ENCODE measurements at places on chromosomes 12 and 14.
A peak's percentile ranks its signal among the peaks of the same experiment; 100 is the strongest.

DNA sequence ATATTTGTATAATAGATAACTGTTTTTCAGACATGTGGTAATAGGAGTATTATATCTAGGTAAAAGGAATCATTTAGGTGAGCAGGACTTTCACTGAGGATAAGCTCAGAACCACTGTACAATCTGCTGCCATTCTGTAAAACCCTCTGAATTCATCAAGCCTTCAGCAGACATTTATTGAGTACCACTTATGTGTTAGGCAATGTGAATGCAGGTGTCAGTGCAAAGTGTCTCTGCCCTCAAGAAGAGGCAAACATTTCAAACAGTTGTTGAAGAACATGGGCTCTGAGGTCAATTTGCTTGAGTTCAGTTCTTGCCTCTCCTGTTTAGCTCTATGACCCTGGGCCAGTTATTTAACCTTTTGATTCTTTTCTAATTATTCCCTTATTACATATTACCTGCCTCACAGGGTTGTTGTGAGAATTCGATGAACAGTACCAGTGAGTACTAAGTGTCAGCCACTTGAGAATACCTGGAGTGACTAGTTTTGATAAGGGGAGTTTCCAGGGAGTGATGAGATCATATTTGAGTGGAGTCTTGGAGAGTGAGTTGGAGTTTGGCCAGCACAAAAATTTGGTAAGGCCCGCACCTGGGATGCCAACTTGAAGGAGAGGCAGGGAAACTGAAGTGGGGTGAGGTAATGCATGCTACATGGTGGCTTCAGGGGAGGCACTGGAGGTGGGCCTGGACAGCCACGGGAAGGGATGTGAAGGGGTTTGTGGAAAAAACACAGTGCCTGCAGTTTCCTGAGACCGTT lies 33.7 kb downstream of the RASSF8 start:
- DNase-seq = no peak

GRCh38 chr14:69204753-69205152 lies 13.5 kb downstream of the EXD2 start:
- DNase-seq = peak; percentile 39

- no peak for DNase-seq
Measured at GRCh38 chr14:21533294-21533693, 7.1 kb upstream of the SALL2 start.

- DNase-seq = no peak
Measured at GRCh38 chr12:126742241-126742641, 1524.7 kb upstream of the TMEM132C start.

- DNase-seq = no peak
Measured at GRCh38 chr14:56129092-56129491, 10.9 kb downstream of the PELI2 start.

DNA sequence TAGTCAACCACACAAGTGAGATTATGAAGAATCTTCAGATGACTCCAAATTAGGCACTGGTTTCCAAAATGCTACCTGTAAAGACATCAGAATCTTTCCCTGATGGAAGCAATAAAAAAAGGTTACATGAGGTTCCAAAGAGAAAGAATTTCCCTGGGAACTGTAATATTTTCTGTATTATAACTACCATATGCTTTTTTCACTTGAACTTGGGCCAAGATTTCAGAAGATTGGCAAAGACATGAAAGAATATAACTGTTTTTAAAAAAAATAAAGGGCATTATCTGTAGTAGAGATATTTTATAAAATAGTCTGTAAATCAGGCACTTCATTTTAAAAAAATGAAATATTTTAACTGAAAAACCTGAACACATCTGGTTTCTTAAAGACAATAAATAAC lies 12.9 kb downstream of the HECTD1 start:
- DNase-seq = no peak

GRCh38 chr12:94297876-94298505 lies 149.6 kb downstream of the PLXNC1 start:
- no peak for DNase-seq

GRCh38 chr12:130086248-130086647 lies 76.0 kb upstream of the FZD10 start:
- no peak for DNase-seq

- DNase-seq = no peak
Measured at GRCh38 chr14:85487215-85487614, 42.7 kb upstream of the FLRT2 start.

- no peak for DNase-seq
Measured at GRCh38 chr14:93173943-93174395, 10.7 kb downstream of the MOAP1 start.

GRCh38 chr12:131994589-131994988 lies 44.8 kb downstream of the EP400 start:
- no peak for DNase-seq

DNA sequence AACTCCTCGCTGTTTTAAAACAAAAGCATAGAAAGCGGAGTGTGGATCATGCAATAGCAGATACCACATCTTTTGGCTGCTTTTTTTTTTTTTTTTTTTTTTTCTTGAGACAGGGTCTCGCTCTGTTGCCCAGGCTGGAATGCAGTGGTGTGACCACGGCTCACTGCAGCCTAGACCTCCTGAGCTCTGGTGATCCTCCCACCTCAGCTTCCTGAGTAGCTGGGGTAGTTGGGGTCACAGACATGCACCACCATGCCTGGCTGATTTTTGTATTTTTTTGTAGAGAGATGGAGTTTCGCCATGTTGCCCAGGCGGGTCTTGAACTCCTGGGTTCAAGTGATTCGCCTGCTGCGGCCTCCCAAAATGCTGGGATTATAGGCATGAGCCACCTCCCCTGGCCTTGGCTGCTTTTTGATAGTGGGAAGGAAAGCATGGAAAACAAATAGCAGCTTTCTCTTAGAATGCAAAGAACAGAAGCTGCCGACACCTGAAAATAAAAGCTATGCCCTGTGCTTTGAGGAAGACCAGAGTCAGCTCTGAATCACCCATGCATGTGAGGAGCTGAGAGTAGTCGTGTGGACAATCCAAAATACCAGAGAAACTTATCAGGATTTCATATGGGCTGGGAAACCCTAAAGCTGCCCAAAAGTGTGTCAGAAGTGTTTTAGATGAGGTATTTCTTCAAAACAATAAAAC lies 3.6 kb upstream of the ELK3 start:
- no peak for DNase-seq

DNA sequence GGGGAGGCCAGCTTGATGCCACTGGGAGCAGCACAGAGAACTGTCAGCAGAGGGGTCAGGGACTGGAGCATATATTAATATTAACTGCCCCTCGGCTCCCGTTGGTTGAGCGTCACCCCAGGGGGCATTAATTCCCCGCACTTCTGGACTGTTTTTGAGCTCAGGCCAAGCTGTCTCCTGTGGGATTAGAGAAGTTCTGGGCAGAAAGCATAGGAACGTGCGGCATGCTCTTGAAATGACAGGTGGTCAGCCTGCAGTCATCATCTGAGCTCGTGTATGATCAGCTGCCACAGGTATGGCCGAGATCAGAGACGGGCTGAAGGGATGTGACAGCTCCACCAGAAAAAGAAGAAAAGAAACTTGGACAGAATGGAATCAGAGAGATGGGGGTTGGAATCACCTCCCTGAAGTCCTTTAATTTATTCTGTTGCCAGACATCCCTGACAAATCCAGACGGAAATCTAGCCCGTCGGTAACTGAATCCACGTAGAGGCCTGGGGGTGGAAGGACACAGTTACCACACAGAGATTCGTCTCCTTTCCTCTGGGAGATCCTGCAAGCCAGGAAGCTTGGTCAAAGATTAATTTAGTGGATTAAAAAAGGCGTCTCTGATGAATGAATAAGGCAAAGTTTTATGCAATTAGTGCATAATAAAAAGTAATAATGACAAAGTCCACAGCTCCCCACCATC lies 23.6 kb downstream of the NR1H4 start:
- no peak for DNase-seq

GRCh38 chr12:92218394-92219077 lies 72.9 kb upstream of the BTG1 start:
- DNase-seq = no peak

DNA sequence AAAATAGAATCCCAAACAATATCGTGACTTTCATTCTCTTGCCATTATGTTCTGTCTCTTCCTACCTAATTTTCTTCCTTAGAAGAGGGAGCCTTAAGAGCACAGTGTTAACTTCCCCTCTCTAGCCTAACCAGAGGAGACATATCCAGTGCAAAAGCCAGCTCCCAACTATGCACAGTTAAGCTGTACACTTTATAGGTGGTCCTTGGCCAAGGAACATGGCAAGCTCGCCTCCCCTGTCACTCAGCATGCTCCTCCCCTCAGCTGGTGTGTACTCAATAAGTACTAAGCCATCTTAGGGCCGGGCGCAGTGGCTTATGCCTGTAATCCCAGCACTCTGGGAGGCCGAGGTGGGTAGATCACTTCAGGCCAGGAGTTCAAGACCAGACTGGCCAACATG lies 255.1 kb upstream of the TMPO start:
- no peak for DNase-seq

- DNase-seq = no peak
Measured at GRCh38 chr12:52612431-52613383, 5.7 kb downstream of the KRT73 start.

DNA sequence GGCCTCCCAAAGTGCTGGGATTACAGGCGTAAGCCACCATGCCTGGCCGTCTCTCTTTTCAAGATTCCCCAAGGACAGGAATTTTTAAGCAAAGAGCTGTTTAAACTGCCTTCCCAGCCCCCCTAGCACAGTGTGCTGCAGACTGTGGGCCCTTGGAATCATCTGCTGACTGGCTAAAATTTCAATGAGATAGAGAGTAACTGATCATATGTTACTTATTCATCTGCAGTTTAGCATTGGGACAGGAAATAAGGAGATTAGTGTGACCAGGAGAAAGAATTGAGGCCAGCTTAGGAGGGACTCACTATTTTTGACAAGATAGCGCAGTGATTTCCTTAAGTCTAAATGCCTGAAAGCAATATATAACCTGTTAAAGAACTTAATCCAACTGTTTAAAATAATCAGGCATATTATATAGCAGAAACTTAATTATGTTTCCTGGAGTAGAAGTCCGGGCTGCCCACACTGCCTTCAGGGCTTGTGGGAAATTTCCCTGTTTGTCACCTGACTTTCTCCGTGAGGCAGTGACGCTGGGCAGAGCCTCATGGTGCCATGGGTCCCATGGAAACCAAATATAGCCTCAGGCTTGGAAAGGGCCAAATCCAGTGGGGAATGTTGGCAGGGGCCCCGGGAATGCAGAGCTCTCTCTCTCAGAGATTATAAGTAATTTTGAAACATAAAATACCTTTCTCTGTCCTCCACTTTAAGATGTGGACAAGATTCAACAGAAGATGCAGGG lies 22.8 kb upstream of the CEBPE start:
- no peak for DNase-seq

DNA sequence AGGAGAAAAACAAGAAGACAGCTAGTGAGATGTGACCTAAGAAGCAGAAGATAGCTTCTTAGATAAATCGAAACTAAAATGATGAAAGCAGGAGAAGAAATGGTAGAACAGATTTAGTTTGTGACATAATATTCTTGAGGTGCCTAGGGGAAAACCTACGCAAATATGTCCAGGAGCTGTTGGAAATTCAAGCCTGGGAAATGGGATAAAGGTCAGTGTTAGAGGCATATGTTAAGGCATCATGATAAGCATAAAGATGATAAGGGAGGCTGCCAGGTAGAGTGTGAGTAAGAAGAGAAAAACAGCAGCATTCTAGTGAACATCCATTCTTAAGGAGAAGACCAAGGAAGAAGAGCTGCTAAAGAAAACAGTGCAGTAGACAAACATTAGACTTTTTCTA lies 109.6 kb upstream of the LGR5 start:
- no peak for DNase-seq

DNA sequence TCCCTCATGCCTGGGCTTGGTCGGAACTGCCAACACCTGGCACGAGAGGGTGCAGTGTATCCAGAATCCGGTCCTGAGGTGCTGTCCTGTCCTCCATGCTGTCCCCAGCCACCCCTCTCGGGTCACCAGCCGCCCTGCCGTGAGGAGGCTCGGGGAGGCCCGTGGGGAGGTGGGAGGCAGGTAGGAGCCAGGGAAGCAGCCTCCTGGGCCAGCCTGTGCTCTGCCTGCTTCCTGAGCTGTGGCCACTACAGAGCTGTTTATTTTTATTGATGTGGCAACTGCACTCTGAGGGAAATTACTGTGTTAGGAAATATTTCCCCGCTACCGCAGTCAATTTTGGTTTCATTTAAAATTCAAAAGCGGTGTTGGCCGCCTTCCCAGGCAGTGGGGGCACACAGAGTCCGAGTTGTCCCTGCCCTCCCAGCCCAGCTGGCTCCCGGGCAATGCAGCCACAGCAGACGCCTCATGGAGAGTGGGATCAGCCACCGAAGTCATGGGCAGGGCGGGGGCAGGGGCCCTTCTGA lies 18.3 kb downstream of the NOC4L start:
- no peak for DNase-seq

GRCh38 chr14:64244279-64244678 lies 49.9 kb downstream of the ESR2 start:
- no peak for DNase-seq

DNA sequence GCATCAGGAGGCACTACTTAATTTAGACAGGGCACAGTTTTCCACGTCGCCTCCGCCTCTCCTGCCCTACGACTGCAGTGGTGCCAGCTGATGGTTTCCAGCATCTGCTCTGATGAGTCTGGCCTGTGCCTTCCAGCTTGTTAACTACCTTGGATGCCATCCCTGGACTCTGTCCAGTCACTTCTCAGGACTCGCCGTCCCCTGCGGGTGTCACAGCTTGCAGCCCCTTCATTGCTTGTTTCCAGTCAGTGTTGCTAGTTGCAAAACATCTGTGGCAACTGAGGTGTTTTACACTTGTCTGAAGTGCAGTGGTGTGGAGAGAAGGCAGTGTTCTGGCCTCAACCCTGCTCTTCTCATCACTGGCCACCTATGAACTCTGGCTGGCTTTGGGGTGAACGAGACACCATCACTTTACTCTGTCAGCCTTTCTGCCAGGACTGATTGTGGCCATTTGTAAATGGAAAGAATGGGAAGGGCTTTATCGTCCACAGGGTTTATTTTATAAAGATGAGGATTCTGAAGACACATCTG lies 8.3 kb downstream of the ADGRD1 start:
- DNase-seq = no peak
